Stimulated activated CD8-positive, alpha-beta memory T cell treated with anti-CD3 and anti-CD28 coated beads, Interleukin-15, amount 100 ng/mL, for 4 hours (primary cell): ENCODE measurements at places on chromosomes 3 and 15.

DNA sequence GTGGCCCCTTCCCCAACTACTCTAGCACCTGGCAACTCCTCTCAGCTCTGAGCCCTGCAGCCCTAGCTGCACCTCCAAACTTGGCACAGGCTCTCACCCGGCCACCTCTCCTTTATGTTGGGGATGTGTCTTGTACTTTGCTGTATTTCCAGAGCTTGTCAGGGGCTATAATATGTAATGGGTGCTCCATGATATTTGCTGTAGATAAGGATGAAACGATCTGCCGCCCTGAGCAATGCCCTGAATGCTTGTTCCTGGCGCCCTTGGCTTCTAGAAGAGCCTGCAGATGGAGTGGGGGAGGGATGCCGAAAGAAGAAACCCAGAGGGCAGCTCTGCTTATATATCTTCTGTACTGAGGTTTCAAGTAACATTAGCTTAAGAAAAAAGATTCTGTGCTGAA, 35.9 kb upstream of the ZBTB38 start:
- no peak for DNase-seq

- no peak for DNase-seq
Measured at GRCh38 chr15:81211376-81211775, 14.7 kb downstream of the IL16 start.

- no peak for DNase-seq
Measured at GRCh38 chr3:141436180-141436579, 50.6 kb upstream of the RASA2 start.

- DNase-seq: no peak
Measured at GRCh38 chr3:140765246-140765645, 87.4 kb downstream of the TRIM42 start.

DNA sequence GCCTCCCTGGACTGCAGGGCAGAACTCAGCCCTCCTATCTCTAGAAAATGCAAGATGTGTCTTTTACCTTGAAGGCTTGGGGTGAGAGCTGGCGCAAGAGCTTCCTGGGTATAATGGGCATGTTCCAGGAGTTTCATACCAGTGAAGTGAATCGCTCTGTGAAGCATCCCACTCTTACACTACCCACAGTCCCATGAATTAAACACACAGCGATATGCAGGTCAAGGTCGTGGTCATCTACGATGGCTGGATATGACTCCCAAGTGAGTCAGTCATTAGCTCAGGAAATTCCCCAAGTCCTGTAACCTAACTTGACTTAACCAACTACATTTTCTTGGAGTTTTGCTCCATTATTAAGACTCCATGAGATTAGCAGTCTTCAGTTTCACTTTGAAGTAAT, 439.7 kb downstream of the NTRK3 start:
- DNase-seq: no peak

- no peak for DNase-seq
Measured at GRCh38 chr15:93166675-93167074, 77.7 kb upstream of the RGMA start.

GRCh38 chr3:140206196-140207040, 271.4 kb downstream of the CLSTN2 start:
- no peak for DNase-seq

DNA sequence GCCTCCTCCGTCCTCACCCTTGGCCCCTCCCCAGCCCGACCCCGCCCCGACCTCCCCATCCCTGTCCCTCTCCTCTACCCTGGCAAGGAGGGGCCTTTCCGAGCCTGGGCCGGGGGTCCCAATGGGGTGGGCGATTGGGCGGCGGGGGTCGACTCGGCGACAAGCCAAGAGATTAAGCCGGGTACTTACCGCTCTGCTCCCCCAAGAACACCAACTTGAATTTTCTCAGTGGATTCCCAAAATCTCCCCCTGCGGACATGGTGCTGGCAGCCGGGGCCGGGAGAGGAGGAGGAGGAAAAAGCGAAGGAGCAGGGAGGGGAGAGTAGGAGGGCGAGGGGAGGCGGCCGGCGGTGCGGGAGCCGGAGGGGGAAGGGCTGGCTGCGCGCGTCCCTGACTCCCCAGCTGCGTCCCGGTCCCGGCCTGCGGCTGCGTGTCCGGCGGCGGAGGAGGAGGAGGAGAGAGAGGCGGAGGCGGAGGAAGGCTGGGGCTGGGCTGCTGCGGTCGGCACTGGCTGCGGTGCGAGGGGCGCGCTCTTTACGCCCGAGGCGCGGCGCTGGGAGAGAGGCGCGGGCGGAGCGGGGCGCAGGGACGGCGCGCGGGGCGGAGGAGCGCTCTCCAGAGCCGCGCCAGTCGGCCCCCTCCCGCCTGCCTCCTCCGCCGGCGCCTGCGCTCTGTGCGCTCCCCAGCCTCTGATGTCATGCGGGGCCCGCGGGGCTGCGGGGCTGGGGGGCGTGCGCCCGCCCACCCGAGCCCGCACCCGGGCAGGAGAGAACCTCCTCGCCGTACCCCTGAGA, at the start of gene RAB6B:
TSS of gene RAB6B (minus strand) at position 675 of the 794 bp plus-strand sequence. CDS start at position 259, 416 bp downstream.
- DNase-seq: no peak

DNA sequence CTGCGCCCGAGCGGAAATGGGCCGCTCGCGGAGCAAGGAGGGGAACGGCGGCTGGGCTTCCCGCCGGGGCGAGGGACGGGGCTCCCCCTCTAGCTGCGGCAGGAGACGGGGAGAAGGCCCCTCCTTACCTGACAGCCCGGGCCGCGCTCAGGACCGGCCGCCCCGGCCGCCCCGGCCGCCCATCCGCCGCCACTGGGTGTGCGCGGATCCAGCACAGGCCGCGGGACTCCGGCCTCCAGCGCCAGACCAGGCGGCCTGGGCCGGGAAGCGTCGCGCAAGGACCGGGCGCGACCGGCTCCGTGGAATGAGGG, 296 bp downstream of the TPRA1 start:
- no peak for DNase-seq

GRCh38 chr15:33729653-33730052, 238.6 kb upstream of the CHRM5 start:
- no peak for DNase-seq

DNA sequence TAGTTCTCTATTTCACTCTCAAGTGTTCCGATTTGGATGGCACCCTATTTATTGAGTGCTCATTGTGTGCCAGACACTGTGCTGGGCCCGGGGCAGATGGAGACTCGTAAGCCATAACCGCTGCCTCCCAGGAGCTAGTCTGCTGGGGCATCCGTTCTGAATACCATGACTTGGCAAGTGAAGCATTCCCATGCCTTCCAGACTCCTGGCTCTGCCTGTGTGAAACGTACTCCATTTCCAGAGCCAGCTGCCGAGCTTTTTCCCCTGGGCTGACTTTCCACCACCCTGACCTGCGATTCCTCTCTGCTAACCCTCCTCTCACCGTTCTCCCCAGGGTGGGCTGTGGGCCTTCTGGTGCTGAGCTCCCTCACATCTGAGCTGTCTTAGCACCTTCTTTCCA, 303.1 kb upstream of the CTDSPL start:
- no peak for DNase-seq

DNA sequence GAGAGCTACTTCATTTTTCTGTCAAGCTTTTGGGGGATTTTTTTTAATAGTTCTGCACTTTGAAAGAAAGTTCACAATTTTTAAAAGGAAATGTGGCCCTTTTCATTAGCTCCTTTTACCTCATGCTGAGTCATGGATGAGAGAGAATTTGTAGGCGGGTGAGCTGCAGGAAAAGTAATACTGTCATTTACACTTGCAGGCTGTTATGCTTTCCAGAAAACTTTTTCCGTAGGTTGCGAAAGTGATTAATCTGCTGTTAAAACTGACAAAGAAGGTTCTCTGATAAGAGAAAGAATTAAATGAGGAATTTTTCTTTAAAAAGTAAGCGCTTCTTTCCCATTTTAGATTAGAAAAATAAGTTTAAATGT, 430.2 kb downstream of the LPP start:
- DNase-seq: peak; percentile 15

- no peak for DNase-seq
Measured at GRCh38 chr3:22244761-22245521, 493.9 kb upstream of the ZNF385D start.

DNA sequence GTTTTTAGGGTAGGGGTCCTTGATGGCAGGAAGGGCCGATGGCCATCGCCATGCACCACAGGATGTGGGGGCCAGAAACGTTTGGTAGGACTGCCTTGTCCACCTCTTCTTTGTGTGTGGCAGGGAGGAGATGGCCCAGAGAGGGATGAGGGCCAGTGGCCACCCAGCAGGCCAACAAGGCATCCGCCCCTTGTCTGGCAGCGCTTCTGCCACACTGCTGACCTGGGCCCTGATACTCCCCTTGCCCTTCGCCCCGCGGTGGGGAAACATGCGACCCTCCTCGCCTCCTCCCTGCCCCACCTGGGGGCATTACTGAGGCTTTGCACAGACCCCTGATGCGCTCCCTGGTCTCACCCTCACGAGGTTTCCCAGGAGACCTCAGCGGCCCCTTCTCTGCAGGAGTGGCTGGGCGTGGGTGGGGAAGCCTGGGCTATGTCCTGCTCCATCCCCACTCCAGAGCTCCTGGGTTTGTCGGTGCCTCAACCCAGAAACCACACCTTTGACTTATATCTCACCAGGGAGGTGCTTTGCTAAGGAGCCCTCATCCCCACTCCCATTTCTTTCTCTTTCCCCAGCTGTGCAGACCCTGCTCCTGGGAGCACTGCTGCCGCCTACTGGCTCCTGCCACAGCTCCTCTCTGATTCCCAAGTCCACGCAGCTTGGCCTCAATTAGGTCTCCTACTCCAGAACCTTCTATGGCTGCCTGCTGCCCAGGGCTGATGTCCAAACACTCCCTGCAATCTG, 38.7 kb downstream of the FEM1B start:
- DNase-seq: no peak
